Stomach (tissue), 19 donors: ENCODE measurements at places on chromosomes 13 and 19.

- no peak for DNase-seq
These were observed 60.7 kb upstream of the MCF2L start for GRCh38 chr13:112908342-112908741.

DNA sequence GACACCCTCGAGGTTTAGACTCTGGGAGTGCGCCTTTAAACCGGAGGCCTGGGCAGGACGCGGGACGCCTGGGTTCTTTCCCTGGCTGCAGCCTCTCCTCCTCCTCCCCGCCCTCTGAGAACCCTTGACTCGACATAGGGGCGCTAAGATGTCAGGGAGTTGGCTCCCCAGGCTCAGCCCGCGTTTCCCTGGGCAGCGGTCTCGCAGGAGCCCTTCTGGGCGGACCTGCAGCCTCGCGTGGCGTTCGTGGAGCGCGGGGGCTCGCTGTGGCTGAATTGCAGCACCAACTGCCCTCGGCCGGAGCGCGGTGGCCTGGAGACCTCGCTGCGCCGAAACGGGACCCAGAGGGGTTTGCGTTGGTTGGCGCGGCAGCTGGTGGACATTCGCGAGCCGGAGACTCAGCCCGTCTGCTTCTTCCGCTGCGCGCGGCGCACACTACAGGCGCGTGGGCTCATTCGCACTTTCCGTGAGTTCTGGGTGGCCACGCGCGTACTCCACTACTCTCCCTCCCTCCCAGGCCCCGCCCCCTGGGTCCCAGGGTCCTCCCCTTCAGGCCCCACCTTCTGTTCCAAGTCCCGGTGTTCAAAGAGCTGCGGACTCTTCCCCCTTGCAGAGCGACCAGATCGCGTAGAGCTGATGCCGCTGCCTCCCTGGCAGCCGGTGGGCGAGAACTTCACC, 1.3 kb downstream of the ICAM5 start:
- DNase-seq, result peak; percentile 48

DNA sequence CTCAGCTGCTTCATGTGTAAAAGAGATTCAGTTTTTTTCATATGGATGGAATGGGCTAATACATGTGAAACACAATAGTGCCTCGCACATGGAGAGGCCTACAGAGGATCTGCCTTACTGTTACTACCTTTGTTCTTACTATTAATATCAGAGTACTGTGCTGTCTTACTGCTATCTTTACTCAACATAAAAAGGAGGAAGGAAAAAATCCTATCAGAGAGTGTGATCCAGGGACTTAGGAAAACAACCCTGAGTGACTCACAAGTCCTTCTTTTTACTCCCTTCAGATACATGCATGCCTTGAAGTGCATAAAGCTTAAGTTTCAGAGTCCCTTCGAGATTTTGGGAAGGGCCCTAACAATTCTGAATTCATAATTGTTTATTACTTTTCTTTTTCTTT, 136.8 kb downstream of the TBC1D4 start:
- no peak for DNase-seq

- no peak for DNase-seq
These were observed 60.2 kb upstream of the TNFRSF19 start for GRCh38 chr13:23509781-23510543.

- DNase-seq, result no peak
These were observed 36.8 kb upstream of the SEMA6B start for GRCh38 chr19:4596033-4596904.

GRCh38 chr13:46288570-46289259, 77.0 kb downstream of the LRRC63 start:
- no peak for DNase-seq

GRCh38 chr19:30083701-30084156, 141.7 kb downstream of the URI1 start:
- no peak for DNase-seq

GRCh38 chr19:13097033-13097462, 5.6 kb downstream of the LYL1 start:
- no peak for DNase-seq

DNA sequence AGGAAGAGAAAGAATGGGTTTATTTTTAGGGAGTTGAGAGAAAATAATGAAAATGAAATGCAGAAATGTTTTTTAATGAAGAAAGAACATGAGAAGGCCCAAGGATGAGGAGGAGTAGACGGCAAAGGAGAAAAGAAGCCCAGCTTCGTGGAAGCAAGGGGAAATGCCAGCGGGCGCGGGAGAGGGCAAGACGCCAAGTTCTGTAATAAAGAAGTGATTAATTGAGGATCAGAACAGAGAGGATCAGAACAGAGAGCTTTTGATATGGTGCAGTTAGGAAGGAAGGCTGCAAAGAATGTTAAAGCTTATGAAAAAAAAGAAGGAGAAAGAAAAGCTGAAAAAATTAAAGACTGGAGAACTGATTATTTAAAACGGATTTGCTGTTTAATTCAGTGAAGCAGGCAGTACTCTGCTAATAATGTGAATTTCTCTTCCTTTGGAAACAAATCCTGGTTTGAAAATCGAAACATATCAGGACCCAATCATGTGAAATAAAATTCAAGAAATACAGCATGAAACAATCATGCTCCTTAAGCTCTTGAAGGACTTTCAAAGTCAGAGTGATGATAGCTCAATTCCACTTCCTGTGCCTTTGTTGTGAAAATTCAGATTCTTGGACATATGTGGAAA, 99.3 kb upstream of the SOX1 start:
- DNase-seq, result peak; percentile 35

DNA sequence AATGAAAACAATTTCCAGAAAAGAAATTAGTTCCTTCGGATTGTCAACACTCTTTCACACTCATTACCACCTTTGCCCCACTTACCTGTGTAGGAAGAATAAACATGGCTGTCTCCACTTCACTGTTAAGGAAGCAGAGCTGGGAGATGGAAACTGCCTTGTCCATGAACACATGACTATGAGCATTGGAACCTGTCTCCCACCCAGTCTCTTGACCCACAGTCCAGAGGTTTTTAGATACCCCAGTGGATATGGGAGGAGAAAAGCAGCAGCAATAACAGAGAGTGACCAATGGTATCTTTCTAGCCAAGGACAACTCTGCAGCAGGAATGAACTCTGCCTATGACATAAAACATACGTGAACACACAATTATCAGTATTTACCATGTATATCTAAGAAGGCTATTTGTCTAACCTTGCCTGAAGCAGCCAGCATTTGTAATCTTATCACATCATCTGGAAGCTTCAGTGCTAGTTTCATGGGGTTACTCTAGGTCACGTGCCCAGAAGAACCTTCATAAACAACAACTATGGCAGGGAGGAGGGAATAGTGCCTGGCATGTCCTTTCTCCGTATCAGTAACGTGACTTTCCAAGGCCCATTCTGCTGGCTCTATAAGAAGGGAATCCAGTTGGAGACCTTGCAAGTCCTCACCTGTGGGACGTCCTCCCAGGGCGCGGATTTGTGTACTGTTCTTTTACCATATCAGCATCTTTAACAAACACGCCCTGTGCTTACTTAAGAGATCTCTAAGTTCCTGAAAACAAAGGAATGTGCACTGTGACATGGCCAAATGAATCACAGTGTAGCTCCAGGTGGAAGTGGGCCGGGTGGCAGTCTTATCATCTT, 221.8 kb upstream of the UBL3 start:
- DNase-seq, result peak; percentile 92

DNA sequence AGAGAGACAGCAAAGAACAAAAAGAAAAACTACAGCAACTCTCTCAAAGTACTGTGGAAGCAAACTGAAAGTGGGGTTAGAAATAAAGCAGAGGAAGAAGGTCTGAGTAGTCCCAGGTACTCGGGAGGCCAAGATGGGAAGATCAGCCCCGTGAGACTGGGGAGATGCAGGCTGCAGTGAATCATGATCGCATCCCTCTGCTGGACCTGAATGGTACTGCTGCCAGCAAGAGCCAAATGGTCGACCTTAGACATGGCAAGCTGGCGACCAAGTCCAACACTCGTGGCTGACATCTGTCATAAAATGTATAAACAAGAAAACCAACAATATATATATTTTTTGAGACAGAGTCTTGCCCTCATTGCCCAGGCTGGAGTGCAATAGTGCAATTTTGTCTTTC, 33.7 kb upstream of the ZNF724 start:
- peak; percentile 50 for DNase-seq

- no peak for DNase-seq
These were observed 767 bp upstream of the ZNF793 start for GRCh38 chr19:37505958-37506386.

DNA sequence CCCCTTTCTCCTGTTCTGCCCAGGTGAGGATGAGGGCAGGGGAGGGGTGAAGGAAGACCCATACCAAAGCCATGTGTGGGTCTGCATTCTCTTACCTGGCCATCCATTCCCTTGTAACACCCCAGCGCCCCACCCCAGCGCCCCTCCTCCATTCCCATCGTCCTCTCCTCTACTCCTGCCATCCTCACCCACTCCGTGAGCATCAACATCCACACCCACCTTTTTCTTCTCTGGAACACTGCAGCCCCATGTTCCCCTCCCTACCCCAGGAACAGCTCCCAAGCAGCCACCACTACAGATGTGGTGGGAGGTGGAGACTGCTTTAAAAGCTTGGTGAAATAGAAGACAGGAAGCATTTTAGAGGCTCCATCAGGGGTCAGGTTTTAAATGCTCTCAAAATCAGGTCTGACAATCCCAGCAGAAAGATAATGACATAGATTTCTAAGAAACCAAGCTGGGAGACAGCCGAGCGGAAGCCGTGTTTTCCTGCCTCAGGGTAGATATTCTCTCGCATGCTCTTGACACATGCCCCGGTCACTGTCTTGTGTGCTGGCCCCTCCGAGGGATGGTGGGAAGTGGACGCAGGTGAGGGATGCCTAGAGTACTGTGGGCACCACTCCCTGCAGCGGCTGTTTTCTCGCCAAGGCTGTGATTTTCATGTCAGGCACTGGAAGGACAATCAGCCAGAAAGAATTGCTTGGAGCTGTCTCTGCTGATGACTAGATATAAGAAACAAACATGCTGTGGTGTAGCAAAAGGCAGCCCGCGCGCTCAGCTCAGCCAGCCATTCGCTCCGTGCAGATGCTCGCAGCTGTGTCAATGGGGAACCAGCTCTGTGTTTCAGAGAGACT, 9.8 kb downstream of the MEDAG start:
- no peak for DNase-seq

GRCh38 chr19:15788594-15789270, 1.3 kb downstream of the OR10H5 start:
- DNase-seq, result no peak

DNA sequence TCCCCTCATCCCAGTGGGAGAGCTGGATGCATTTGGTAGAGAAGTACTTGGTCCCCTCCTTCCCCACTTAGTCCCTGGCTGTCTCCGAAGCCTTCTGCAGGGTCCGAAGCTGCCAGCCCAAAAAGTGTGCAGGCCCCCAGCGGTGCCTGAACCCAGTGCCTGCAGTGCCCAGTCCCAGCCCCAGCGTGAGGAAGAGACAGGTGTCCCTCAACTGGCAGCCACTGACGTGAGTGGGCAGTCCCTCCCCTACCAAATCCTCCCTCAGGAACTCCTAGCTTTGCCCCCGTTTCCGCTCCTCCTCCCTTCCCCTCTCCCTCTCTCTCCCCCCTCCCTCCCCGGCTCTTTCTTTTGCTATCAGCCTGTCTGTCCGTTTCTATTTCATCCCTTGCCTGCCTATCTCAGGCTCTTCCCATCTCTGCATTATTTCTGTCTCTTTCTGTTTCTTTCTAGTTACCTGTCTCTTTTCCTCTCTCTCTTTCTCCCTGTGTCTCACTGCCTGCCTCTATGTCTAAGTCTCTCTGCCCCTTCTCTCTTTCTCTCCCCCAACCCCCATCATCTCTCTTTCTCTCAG, 1.8 kb upstream of the LTBP4 start:
- peak; percentile 69 for DNase-seq

DNA sequence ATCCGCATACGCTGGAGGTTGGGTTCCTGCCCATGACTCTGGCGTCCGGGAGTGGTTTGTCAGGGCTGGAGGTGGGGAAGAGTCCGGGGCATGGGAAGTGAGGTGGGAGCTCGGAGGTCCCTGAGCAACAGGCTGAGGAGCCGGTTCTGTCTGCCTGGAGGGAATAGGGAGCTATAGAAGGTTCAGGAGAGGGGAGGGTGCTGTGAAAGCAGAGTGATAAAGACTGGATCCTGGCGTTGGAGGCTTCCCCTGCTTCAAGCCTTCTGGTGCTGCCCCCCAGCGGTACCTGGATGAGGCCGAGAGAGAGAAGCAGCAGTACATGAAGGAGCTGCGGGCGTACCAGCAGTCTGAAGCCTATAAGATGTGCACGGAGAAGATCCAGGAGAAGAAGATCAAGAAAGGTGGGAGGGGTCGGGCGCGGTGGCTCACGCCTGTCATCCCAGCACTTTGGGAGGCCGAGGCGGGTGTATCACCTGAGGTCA, 2.6 kb downstream of the HMG20B start:
- DNase-seq, result peak; percentile 42

DNA sequence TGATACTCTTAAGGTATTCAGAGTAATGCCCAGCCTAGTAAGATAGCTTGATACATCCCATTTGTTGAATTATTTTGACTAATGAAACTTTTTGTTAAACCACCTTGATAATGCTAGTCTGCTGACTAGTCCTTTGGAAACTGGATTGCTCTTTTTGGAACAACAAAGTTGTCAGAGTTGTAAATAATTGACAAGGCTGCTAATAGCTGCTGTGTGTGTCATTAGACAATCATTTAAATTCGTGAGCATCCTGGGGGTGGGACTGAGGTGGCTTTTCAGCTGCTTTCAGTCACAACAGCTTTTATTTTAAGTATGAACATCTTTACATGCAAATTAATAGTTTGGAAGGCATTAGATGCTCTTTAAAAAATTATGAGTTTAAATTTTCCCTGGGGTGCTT, 153.5 kb downstream of the HS6ST3 start:
- DNase-seq, result no peak

DNA sequence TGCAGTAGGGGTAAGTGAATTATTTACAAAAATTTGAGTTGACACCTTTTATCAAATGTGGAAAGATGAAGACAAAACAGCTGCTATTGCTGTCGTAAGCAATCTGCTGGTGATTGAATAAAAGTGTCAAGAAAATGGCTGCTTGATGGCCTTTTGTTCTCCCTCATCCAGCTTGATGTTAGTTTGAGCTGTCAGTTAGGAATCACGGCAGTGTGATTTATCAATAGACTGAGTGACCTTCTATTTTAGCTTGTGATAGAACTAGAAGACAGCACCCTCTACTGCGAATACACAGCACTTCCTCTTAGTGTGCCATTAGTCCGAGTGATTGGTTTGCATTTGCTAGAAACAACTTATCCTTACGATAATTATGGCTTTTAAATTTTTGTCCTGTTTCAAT, 76.3 kb downstream of the MZT1 start:
- peak; percentile 39 for DNase-seq

GRCh38 chr19:13134626-13135025, 15.5 kb downstream of the STX10 start:
- no peak for DNase-seq
